ENCODE measurements at places on chromosomes 1 and 21.

- no peak for DNase-seq
These were observed 530 bp upstream of the TIPRL start for GRCh38 chr1:168178227-168178637.

DNA sequence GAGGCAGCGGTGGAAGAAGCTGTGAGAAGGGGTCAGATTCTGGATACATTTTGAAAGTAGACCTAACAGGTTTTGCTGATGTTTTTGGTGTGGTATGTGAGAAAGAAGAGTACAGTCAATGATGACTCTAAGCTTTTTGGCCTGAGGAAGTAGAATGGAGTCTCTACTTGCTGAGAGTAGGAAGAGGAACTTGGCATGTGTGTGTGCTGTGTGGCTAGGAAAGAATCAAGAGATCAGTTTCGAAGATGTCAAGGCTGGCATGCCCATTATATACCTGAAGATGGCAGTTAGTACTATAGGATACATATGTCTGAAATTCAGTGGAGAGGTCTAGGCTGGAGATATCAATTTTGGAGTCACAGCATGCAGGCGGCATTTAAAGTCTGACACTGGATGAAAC is 64.4 kb downstream of the MAB21L3 start:
- DNase-seq = no peak

DNA sequence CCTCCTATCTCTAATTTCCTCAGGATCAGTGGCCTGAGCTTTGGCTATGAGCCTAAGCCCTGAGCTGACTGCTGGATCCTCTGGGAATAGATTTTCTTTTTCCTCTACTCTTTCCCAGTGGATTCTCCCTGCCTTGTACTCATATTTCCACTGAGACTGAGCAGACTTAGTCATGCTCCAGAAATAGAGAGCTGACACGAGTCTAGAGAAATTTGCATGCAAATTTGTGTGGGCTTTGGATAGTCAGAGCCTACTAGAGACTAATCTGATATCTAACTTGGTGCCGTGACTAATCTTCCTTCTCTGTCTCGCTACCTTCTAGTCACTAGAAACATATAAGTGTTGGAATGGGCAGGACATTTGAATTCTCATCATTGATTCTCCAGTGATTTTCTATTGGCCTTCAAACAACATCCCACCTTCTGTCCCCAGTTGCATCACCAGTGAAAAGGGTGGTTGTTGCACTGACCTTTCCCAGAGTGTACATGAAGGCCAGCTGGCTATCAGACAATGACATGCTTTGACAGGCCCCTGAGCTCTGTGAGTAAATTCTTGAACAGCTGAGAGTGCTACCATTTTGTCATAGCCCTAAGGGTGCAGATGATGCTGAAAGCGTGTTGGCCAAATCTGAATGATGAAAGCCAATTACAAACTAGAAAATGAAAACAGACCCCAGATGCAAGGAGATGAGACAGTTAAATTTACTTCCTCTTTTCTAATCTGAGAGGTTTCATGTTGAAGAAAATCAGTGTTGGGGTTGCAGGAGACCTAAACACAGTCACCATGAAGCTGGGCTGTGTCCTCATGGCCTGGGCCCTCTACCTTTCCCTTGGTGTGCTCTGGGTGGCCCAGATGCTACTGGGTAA is at the start of gene FCRLA:
Gene FCRLA, plus strand, starts transcription at position 748 of the 866 bp plus-strand sequence. Its CDS starts 36 bp downstream, at position 784.
- DNase-seq = peak; percentile 98

DNA sequence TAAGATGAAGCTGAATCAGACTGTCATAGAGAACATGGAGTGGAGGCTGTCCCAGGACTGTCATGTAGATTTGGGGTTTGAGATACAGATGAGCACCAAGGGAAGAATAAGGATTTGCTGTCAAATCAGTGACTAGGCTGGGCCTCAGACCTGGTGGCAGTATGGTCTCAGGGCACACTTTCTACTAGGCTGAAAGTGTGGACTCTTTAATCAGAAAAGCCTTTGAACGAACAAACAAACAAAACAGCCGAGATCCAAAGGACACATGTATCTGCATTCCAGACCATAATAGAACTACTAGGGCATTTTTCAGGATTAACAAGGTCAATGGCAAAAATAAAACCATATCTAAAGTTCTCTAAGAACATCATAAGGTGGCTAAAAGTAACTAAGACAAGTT is 2.9 kb downstream of the OR10J1 start:
- no peak for DNase-seq

- DNase-seq = no peak
These were observed 81.1 kb upstream of the ST6GALNAC5 start for GRCh38 chr1:76786222-76786621.

DNA sequence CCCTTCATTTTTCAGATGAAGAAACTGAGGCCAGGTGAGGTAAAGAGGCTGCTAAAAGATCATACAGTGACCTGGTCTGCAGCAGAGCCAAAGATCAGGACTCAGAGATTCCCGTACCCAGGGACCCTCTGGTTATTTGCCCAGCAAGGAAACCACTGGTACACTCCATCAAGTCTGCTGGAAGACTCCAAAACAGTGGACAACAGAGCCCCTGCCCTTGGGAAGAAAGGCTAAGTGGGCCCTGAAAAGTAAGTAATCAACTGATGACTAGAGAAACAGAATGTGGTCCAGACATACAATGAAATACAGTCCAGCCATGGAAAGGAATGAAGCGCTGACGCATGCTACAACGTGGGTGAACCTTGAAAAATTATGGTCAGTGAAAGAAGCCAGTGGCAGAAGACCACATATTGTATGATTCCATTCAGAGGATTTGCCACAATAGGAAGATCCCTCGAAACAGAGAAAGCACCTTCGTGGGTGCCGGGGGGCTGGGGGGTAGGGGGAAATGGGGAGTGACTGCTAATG is 106.4 kb downstream of the ETS2 start:
- DNase-seq = no peak

GRCh38 chr1:175792136-175792535 is 48.7 kb upstream of the TNR start:
- DNase-seq = no peak

- DNase-seq = no peak
These were observed 7.5 kb downstream of the SLC19A1 start for GRCh38 chr21:45534636-45535331.
